Activated T-helper 2 cell treated with anti-CD3 and anti-CD28 coated beads, Interferon-gamma antibody, Interleukin-2, Interleukin-4, amounts not matched to agents 10 μg/mL and 5 μg/mL and 100 μg/mL, durations not matched to agents 14 hours and 24 hours and 36 hours (primary cell): ENCODE measurements at places on chromosomes 5 and 9. TPM values are rescaled to one million over a fixed set of nuclear protein-coding genes. Genes with fewer than 3 reads are reported as not detected.

SPATA31A3 gene
- total RNA-seq, result not detected in 2 replicates

PCDHGA10 gene
- total RNA-seq, result 0.21 and 0.34 TPM in 2 replicates

DNA sequence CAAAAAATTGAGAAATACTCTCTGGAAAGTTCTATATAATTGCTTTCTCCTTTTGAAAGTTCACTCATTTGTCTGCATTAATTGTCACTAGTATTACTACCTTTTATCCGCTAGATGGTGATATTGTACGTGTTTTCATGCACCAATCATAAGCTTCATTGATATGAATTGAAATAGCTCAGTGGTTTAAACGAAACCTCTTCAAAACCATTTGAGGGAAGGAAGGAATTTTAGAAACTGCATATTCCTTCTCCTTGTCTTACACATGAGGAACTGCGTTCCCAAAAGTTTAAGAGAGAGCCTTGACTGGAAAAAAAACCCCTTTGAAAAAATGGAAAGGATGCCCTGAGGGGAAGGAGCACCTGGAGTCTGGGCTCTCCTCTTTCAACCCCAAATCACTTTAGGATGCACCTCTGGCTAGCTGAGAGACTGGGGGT, 98.6 kb downstream of the YTHDC2 start:
- no peak overlapping the region for H3K27ac ChIP-seq
- H3K4me1 ChIP-seq, result peaks cover 6% of the 10 kb centered on the region
- H3K36me3 ChIP-seq, result no peaks in the 10 kb centered on the region
- no peak for DNase-seq

GRCh38 chr5:75648712-75649111, 37.5 kb downstream of the ANKDD1B start:
- no peak overlapping the region for H3K4me3 ChIP-seq
- H3K27ac ChIP-seq, result no peak overlapping the region
- H3K4me1 ChIP-seq, result peaks cover 4% of the 10 kb centered on the region
- no peaks in the 10 kb centered on the region for H3K36me3 ChIP-seq
- no peaks in the 10 kb centered on the region for H3K27me3 ChIP-seq
- DNase-seq, result no peak

DNA sequence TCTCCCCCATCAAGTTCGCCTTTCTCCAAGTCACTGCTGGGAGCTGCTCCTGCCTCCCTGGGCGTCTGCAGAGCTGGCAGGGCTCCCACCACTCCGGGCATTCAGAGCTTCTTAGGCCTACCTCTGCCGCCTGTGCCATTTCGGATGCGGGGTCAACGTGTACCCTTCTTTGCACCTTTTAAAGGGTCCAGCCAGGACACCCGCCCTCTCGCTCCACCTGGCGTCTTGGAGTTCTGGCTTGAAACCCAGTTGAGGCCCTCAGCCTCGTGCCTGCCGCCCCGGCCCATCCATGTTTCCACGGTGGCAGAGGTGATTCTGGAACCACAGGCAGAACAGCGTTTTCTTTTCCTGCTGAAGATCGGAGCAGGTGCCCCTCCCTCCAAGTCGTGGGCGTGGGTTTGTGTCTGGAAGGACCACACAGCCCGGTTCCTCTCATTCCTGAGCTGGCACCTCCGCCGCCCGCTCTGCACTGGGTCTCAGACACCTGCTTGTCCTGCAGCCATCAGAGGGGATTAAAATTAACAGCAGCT, 32.9 kb downstream of the NDUFS6 start:
- H3K36me3 ChIP-seq, result no peaks in the 10 kb centered on the region
- H3K4me1 ChIP-seq, result no peaks in the 10 kb centered on the region
- H3K4me3 ChIP-seq, result no peak overlapping the region
- H3K27ac ChIP-seq, result no peak overlapping the region
